MM.1S (cell line): ENCODE measurements at places on chromosomes 3 and 15.

GRCh38 chr15:84035399-84035766, 200.2 kb upstream of the GOLGA6L4 start:
- peak; percentile 39 for DNase-seq

DNA sequence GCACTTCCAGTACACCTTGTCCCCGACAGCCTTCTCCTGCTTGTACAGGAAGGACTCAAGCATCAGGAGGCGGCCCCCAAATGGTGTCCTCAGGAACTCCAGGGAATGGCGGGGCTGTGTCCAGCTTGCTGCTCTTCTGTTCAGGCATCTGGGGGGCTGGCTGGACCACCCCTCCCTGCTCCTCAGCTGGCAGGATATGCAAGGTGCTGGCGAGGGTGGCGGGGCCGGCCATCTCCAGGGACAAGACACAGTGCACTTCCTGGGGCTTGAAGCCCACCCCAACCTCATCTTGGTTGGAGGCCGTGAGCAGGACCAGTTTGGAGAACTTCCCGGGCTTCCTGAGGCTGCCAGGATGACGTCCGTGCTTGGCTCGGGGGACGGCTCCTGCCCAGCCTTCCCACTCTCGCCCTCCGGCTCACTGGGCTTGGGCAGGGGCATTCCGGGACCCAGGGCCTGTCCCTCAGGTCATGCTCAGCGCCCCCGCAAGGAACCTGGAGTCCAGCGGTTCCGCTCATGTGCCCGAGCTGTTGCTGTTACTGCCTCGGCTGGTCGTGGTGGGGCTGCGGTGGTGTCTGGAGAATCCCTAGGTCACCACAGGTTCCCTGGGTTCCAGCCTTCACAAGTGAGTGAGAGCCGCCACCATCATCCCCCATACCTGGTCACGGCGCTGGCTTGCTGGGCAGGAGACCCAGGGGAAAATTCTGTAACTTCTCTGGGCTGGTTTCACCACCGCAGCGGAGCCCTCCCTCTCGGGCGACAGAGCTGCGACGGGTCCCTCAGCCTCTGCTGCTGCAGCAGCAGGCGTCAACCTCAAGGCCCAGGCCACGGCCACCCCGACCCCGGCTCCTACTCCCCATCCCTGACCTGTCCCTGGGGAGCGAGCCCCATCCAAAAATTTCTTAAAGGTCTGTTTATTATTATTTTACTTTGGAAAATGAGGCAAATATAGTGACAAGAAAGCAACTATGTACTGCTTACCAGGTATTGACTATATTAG, 82.8 kb upstream of the FXR1 start:
- DNase-seq, result no peak

DNA sequence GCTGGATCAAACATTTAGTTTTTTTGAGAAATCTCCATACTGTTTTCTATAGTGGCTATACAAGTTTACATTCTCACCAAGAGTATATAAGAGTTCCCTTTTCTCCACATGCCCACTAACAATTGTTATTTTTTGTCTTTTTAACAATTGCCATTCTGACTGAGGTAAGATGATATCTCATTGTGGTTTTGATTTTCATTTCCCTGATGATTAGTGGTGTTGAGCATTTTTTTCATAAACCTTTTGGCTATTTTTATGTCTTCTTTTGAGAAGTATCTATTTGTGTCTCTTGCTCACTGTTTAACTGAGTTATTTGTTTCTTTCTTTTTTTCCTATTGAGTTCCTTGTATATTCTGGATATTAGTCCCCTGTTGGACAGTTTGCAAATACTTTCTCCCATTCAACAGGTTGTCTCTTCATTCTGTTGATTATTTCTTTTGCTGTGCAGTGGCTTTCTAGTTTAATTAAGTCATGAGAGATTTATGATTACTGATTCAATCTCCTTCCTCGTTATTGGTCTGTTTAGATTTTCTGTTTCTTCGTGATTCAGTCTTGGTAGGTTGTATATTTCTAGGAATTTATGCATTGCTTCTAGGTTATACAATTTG, 6.7 kb upstream of the RNF13 start:
- no peak for DNase-seq

- peak; percentile 1 for DNase-seq
These were observed 25.8 kb downstream of the PPM1L start for GRCh38 chr3:160781863-160782262.

GRCh38 chr15:87355946-87356345, 900.6 kb downstream of the NTRK3 start:
- no peak for DNase-seq

GRCh38 chr15:44595246-44595645, 58.3 kb downstream of the EIF3J start:
- no peak for DNase-seq

DNA sequence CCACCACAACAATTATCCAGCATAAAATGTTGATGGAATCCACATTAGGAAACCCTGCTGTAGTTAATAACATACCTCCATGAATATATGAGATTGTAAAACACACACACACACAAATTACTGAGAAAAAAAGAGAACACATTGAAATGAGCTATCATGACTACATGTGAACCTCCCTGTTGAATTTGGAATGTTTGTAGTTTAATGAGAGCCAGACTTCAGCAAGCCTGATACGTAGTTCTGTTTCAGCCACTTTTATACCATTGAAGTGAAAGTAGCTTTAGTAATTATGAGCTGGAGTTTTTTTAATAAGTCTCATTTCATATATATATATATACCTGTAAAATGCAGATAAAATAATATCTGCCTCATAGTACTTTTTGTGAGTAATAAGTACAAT, 1146.4 kb downstream of the NAALADL2 start:
- no peak for DNase-seq

DNA sequence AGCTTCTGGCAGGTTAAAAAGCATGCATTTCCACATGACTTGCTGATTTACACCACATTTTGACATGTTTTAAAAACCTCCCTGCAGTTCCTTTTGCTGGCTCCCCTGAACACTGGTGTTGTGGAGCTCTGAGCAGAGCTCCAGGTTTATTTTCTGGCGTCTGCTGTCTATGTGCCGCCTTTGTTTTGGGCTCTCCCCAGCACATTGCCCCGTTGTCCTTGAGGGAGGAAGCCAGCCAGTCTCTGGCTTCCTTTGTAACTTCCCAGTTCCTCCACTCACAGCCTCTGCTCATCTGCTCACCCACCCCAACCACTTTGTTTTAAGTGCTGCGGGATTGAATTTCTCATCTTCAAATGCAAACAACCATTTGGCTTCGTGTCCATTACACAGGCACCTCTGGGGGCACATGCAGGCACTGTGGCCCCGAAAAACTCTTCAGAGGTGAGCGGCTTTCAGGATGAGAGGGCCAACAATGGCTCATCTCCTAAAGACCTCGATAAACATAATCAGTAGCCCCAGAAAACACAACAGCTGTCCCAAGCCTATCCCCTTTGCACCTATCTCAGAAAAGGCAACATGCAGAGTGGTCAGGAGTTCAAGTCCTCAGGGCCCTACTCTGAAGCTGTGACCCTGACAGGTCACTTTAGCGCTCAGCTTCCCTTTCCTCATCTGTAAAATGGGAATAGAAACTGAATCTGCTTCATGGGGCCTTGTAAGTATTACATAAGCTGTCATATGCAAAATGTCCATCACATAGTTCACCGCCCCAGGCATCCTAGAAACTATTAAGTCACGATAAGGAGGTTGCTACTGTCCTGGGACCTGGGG, 1.3 kb upstream of the MEF2A start:
- no peak for DNase-seq

DNA sequence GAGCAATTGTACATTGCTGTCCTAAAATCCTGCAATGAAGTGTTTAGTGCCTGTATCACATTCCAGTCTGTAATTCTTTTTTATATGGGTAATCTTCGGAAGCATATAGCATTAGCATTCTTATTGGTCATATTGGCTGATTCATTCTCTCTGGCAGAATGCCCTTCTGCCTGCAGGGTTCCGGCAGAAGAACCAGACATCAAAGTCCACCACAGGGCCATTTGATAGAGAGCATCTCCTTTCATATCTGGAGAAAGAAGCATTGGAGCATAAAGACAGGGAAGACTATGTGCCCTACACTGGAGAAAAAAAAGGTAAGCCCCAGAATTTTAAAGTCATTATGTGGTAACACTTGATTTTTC, 39.6 kb downstream of the TMOD3 start:
- no peak for DNase-seq

GRCh38 chr3:171614318-171614921, 154.2 kb upstream of the TNIK start:
- DNase-seq, result peak; percentile 22

DNA sequence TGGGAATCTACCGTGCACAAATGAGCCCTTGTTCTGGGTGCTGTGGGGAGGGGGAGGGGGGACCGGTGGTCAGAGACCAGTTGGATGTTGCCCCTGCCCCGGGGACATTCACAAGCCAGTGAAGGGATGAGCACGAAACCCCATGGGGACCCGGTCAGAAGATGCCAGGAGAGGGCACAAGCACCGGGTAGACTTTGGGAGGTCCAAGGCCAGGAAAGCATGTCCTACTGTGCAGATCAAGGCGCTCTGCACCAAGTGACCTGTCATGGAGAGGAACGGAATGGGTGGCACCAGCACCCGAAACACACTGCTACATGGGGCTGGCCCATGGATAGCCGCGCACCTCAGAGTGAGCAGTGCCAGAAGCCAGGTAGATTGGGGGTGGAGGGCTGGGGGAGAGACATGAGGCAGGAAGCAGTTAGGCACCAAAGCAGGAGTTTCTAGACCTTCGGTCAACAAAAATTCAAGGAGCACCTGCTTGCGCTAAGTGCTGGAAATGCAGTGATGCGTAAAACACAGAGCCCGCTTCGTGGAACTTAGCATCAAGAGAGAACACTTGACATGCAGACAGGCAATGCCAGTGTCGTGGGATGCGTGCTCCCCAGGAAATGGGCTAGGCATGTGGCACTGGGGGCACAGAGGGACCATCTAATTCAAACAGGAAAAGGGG, 99.1 kb downstream of the CPN2 start:
- DNase-seq, result no peak

DNA sequence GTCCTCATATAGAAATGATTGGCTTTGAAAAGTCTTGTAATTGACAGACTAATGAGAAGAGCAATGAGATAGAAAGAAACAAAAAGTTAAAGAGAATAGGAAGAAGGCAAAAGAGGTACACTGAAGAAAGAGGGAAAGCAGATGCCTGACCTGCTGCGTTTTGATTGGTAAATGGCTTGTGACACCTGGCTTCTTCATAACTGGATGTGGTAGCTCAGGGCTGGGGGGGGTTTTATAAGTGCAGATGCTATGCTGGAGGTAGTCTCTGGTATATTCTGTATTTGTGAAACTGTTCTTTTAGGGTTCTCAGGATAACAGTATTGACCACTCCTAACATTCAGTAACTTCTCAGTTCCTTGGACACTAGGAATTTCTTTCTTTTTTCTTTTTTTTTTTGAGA, 1.4 kb downstream of the STARD9 start:
- peak; percentile 54 for DNase-seq

DNA sequence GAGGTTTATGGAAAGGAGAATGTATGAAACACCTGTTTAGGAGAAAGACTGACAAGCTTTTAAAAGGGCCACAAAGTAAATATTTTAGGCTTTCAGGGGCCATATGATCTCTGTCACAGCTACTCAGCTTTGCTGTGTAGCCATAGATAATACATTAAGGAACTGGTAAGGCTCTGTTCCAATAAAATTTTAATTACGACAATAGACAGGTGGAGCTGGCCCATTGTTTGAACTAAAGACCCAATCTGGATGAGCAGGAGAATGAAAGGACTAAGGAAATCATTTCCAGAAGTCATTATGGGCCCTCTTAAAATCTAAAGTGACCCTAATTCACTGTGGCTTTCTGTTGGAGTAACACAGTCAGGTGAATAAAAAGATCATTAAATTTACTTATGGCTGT, 48.5 kb upstream of the SLC12A8 start:
- no peak for DNase-seq

DNA sequence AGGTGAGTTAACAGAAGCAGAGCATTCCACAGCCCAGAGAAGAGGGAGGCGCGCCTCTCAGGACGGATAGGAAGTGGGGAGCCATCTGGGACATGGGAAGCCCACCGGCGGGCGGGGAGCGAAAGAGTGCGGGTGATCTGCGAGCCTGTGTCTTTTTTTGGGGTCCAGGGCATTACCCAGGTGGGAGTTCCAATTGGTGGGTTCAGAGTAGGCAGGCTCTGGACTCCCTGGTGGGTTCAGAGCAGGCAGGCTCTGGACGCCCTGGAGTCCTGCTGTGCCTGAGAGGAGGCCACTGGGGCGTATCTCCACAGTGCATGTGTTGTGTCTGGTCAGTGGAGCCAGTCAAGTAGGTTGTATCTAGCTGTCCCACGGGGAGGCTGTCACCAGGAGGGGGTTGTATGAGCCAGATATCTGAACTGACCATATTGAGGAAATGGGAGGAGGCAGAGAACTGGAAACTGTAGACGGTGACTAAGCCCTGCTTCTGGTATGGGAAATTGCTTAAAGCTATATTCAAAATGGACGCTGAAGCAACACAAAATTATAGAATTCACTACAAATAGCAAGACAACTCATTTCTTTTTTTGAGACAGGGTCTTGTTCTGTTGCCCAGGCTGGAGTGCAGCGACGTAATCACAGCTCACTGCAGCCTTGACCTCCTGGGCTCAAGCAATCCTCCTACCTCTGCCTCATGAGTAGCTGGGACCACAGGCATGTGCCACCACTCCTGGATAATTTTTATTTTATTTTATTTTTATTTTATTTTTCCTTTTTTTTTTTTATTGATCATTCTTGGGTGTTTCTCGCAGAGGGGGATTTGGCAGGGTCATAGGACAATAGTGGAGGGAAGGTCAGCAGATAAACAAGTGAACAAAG, 34.5 kb upstream of the CHST2 start:
- DNase-seq, result no peak
